ENCODE measurements at places on chromosomes 11 and 22. TPM values are rescaled to one million over a fixed set of nuclear protein-coding genes. Genes with fewer than 3 reads are reported as not detected.

The MOGAT2 gene
- total RNA-seq, result not detected

The RTN4RL2 gene
- under 0.01 TPM for total RNA-seq

The CDKN1C gene
- 13.7 TPM for total RNA-seq

The ALG9 gene
- total RNA-seq, result 39.1 TPM

The POLA2 gene
- total RNA-seq, result 23.0 TPM

The ADAMTS15 gene
- 1.00 TPM for total RNA-seq

The SLC22A12 gene
- not detected for total RNA-seq

The MS4A14 gene
- not detected for total RNA-seq
